Lower lobe of right lung (tissue), 2 donors: ENCODE measurements at places on chromosomes 12 and 14. TPM values are rescaled to one million over a fixed set of nuclear protein-coding genes. Genes with fewer than 3 reads are reported as not detected.
A peak's percentile ranks its signal among the peaks of the same experiment; 100 is the strongest.

The FAIM2 gene
- total RNA-seq: 2.9 TPM

The MAP1LC3B2 gene
- total RNA-seq: 1.9 TPM

The ENDOU gene
- total RNA-seq: not detected

The GSG1 gene
- total RNA-seq: not detected

The TEX52 gene
- total RNA-seq: not detected

The RAN gene
- total RNA-seq: 300 TPM

The TXNRD1 gene
- 144 TPM for total RNA-seq

The RASSF8 gene
- 62.1 TPM for total RNA-seq

The DIO2 gene
- 0.62 TPM for total RNA-seq

- no peak for DNase-seq
Measured at GRCh38 chr12:111434049-111434448, 28.3 kb downstream of the SH2B3 start.

DNA sequence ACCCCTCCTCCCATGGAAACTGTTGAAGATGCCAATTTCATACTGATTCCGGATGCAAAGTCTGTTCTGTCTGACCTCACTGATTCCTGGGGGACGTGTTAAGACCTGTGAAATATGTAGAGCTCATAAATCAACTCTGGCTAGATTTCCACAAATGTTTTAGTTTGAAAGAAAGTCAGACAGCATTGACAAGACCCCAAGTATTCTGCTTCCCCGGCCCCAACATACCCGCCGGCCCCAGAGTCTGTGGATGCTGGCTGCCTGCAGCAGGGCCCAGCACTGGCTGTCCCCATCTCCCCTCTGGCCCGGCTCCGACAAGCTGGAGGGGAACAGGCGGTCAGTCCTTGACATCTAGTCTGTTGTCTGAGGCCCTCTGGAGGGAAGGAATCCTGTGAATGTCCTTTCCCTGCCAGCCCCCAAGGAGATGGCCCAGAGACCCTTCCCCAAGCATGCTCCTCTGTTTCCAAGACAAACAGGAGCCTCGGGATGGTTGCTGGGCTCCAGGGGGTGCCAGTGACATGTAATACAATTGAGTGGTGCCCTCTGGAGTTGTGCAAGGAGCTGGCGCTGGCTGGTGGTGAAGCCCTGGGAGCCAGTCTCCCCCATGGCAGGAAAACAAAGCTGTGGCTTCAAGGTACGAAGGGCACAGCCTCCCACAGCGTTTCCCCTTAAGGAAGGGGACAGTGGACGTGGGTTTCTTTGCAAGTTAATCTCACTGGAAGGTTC, 22.3 kb downstream of the FBLN5 start:
- no peak for DNase-seq

GRCh38 chr14:65961004-65961403, 525.2 kb upstream of the CCDC196 start:
- DNase-seq: peak; percentile 60

DNA sequence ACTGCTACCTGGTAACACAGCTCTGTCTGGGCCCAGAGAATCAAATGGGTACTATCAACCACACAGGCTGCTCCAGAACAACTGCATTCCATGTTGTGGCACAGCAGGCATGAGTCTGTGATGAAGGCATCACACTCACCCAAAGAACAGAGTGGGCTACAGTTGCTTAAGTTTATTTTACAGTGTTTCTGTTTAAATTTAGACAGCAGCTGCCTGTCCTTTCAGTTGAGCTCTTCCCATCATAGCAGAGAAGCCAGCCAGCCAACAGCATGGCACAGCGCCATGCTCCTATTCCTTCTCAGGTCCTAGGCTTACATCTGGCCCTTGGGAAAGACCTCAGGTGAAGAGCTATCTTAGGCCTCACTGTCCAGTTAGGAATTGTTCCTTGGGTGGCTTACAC, 147.0 kb upstream of the FRMD6 start:
- no peak for DNase-seq

DNA sequence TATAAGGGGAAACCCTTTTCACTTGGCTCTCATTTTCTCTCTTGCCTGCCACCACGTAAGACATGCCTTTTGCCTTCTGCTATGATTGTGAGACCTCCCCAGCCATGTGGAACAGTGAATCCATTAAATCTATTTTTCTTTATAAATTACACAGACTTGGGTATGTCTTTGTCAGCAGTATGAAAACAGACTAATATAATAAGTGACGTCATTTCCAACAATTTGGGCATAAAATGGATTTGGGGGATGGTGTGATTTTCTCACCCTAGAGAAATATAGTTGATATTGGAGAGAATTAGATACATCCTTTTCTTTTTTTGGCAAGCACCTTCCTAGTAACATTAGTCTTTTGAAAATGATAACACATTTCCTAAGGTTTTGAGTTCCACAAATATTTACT, 490.5 kb downstream of the TMEM132D start:
- DNase-seq: no peak

- DNase-seq: no peak
Measured at GRCh38 chr12:104785886-104786285, 172.2 kb downstream of the SLC41A2 start.

DNA sequence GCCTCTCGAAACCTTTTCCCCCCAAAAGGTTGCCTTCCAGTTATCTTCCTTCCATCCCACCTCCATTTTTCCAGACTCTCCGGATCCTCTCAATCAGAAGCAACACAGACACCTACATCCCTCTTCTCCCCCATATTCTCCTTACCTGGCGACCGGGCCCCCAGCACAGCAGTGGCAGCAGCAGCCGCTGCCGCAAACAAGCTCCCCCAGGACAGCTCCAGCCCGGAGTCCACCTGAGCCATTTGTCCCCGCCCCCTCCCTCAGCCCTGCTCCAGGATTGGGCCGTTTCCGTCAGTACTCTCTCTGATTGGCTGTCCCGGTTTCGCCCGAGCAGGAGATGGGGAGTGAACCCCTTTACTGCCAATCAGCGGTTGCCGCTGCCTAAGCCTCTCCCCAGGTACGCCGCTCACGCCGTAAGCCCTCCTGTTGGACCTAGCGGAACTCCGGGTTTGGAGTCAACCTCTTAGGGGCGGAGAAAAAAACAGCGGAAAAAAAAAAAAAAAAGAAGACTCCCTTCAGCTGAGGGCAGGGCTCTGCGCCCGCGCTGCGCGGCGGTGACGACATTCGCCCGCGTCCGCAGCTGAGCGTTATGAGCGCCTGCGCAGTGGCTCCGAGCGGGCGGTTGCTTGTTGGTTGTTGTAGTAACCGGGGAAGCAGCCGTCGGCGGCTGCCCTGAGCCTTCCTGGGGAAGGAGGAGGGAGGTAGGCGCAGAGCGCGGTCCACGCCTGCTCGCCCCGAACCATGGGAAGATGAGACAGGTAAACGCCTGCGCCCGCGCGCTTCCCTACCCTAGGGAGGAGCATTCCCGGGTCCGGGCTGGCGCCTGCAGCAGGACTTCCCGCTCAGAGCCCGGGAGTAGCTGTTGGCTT, at the start of the genes ERG28 and TTLL5:
TSS of gene ERG28 (minus strand) at position 247 of the 869 bp plus-strand sequence. CDS start 3,374 bp downstream, outside the sequence.
TSS of gene TTLL5 (plus strand) at position 617 of the 869 bp plus-strand sequence. CDS start 1,904 bp downstream, outside the sequence.
- DNase-seq: peak; percentile 99

GRCh38 chr12:84131076-84131475, 781.5 kb downstream of the SLC6A15 start:
- no peak for DNase-seq

DNA sequence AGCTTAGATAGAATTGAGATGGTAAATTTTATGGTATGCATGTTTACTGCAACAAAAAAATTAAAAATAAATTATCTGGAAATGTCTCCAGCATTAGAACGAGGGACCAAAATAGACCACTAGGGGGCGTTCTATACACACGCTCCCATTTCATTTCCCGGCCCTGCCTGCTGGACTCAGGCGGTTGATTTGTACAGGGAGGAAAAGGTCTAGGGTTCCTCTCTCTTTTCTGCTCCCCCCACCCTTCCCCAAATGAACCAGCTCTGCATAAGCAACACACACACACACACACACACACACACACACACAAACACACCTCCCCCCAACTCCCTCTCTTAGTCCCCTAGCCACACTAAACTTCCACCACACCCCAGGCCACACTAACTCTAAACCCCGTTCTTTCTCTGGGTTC, 7.8 kb upstream of the DTX1 start:
- DNase-seq: no peak

GRCh38 chr12:92624236-92624635, 78.6 kb upstream of the PLEKHG7 start:
- no peak for DNase-seq

DNA sequence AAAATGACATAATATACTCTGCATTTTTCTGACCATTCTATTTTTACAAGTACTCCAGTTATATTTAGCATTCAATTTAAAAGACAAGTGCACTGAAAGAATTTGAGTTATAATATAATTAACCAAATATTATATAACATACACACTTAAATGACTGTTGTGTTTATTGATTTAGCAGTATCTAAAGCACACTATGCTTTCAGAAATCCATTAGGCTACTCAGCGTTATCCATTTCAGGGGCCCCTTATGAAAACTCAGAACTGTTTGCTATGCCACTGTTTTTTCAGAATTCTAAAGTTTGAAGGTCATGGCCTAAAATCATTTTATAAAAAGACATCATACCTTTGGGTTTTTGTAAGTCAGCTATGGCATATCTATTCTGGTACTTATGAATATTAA, 57.1 kb downstream of the HECTD4 start:
- no peak for DNase-seq

DNA sequence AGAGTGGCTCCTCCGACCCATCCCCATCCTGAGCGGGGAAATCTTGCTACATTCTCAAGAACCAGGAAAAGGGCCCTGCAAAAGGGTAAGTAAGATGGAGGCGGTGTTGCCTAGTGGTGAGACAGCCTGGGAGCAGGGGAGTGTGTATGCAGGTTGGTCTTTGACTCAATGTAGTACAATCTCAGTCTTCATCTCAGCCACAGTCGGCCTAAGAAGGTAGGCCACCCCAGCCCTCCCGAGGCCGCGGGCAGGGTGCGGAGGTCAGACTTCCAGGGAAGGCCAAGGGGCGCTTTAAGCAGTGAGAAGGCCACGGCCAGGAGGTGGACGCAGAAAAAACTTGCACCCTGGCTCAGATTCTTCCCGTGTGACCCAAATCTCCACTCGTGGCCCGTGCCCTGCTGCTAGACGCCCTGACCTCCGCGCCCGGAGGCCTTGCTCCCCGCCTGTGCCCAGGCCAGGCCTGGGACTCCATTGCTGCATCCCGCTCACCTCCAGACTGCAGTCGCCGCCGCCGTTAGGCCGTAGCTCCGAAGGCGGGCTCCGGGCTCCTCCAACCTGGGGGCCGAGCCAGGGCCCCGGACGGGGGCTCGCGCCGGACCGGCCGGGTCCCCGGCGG, 435 bp downstream of the FOXM1 start:
- no peak for DNase-seq
